SHP77 treated with DMSO at 0.1 percent for 48 hours (cell line): ENCODE measurements at places on chromosomes 1 and 21.

- DNase-seq = no peak
Measured at GRCh38 chr1:198788561-198789064, 149.8 kb downstream of the PTPRC start.

GRCh38 chr1:114334297-114334696 is 176.7 kb downstream of the TRIM33 start:
- DNase-seq = no peak

GRCh38 chr1:81808760-81809159 is 8.0 kb downstream of the ADGRL2 start:
- DNase-seq = no peak

DNA sequence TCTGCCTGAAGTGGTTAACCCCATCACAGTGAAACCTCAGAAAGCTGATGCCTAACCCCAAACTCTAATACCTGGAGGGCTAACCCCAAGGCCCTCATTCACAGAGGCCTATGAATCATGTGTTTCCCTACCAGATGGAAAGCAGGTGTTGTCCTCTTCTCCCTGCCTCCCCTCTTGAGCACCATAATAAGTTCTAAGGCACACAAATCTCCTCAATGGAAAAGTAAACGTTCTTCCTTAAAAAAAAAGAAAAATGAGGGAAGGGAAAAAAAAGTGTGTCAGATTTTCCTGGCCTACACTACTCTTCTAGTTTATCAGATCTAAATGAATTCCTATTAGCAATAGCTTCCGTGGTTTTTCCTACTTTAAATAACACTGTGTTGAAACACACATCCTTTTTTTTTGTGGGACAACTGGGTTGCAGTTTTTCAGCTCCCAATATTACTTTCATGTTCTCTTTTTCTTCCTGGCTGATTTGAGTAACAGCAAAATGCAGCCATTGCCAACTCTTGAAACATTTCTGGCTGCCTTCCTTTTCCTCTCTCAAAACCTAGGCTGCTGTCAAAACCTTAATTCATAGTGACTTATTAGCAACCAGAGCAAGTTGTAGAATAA is 43.2 kb downstream of the SLC44A3 start:
- DNase-seq = no peak

GRCh38 chr1:201294876-201295275 is 11.6 kb downstream of the PKP1 start:
- DNase-seq = no peak

DNA sequence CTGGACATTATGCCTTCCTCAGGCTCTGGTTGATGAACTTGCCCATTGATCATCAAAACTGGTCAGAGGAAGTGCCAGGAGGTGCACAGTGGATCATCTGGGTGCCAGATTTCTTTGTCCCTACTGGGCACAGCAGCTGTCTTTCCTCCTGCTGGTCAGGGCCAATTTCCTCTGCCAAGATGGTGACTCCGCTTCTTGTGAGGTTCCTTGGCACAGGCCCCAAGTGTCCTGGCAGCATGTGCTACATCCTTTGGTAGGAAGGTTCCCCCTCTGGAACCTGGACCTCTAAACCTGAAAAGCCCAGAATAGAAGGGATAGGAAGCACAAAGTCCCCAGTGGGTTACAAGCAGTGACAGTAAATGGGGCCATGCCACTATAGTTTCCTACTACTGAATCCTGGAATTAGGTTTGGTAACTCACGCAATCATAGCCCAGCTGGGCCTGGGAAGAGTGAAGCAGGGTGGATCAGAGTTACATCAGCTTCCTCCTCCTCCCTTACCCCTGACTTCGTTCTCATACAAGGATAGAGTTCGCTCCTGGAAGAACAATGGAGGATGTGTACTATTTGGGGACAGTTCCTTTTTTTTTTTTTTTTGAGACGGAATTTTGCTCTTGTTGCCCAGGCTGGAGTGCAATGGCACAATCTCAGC is 147.1 kb downstream of the CNIH3 start:
- no peak for DNase-seq

DNA sequence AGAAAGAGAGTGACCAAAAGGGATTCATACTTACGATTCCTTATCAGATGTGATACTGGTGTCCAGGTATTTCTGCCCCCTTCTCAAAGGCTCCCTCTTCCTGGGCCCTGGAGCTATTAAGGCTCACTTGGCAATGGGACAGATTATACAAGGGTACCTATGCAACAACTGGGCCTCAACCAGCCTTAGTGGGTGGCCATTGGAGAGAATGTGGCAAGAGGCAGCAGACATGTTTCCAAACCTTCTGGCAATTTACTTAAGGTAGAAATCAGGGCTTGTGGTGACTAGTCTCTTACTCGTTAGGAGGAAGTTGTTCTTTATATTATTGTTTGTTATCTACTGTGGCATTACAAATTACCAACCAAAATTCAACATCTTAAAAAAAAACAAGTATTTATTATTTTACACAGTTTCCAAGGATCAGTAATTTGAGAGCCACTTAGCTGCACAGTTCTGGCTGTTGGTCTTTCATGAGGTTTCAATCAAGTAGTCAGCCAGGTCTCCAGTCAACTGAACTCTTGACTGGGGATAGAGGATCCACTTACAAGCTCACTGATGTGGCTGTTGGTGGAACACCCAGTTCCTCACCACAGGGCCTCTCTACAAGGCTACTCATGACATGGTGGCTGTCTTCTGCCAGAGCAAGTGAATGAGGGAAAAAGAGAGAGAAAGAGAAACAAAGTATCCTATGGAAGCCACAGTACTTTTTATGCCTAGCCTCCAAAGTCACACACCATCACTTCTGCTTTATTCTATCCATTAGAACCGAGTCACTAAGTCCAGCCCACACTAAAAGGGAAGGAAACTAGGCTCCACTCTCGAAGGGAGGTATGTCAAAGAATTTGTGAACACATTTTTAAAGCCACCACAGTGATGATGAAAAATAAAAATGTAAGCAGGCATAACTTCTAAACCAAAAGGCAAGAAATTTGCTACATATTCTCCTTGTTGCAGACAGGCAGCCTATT is 10.7 kb downstream of the ZNF648 start:
- no peak for DNase-seq

DNA sequence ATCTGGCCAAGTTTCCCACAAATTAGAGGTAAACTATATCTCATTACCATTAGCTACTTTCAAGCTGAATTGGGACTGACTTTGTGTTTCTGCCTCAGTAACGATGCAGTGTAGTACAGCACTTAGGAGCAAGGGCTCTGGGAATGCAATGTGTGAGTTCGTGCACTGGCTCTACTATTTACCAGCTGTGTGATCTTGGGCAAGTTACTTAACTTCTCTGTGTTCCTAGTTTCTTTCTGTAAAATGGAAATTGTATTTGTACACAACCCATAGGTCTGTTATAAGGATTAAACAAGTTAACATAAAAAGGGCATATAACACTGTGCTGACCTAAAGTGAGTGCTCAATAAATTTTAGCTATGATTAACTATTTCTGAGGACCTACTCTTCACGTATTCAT is 65.0 kb upstream of the CSF1 start:
- no peak for DNase-seq

GRCh38 chr1:183281553-183282091 is 95.6 kb downstream of the LAMC2 start:
- peak; percentile 50 for DNase-seq

- DNase-seq = no peak
Measured at GRCh38 chr21:36773117-36773516, 74.2 kb downstream of the SIM2 start.

DNA sequence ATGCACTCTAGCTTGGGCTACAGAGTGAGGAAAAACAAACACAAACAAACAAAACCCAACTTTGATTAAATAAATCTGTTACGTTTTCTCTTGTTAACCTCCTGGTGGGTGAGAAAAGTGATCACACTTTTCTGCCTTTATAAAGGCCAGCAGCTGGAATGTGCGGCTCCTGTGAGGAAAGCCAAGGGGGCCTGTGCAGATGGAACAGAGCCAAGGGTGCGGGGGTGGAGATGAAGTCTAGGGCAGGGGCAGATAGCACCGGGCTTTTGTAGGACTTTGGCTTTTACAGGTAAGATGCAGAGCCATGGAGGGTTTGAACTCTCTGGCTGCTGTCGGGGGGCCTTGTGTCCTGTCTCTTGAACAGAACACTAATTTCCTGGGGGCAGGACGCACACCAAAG is 40.7 kb upstream of the GPR37L1 start:
- no peak for DNase-seq

DNA sequence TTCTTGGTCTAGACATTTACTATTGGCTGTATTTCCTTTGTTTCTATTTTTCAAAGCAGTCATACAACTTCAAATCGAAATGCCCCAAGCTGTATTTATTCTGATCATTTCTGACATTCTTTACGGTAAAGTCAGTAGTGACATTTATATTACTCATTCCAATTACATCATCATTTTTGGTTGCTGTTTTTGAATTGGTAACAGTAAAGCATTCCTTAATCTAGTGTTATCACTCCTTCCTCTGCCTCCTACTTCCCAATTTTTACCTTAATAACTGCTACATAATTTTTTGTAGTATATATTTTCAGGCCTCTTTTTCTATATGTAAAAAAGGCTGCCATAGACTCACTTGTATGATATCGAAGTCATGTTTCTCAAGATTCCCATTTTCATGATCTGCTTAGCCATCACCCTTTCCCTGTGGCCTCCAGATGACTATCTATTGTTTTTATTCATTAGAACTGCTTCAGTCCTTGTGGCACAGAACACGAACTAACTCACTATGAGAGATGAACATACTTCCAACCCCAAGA is 167.2 kb downstream of the RUNX1 start:
- DNase-seq = no peak

GRCh38 chr1:91872559-91873081 is 13.3 kb downstream of the TGFBR3 start:
- no peak for DNase-seq

DNA sequence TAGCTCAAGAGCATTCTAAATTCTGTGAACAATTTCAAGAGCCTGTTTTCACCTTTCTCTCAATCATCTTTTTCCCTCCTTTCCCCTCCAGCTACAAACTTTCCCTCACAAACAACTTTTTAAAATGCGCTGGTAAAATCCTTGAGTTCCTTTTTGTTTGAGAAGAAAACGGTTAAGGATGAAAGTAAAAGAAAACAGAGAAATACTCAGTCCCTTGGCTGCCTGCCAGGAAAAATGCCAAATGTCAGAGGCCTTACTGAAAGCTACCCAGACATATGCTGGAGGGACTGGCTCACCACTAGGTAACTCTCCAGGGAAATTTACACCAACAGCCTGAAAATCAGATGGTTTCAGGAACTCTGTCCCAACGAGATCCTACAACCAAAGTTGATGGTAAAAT is 11.0 kb upstream of the SERBP1 start:
- peak; percentile 23 for DNase-seq

DNA sequence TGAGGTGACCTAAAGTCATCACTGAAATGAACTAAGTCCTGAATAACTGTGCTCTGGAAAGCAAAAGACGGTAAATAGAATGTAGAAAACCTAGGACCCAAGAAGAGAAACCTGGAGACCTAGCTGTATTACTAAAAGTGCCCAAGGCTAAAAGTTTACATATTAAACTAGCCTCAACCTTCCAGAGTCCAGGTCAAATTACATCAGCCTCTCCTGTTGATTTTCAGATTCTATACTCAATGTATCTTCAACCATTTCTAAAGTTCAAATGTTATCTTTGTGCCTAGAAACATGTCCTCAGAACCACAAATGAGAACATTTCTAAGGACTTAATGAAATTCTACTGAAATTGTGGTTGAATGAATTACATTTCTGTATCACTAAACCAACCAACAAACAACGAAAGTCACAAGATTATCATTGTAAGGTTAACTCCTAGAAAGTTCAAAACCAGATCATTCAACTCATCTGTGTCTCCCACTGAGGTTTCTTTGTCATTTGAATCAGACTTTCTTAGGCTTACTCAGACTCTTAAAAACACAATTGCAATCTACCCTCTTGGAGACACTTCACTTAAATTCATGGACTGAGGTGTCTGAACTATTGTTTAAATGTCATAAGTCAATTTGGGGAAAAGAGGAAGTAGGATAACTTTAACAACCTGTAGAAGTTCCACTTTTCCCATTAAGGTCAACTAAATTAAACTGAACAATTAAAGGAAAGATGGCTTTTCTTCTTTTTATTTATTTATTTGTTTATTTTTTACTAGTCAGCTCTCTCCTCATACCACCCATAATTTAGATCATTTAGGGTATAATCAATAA is 207.7 kb downstream of the BARHL2 start:
- no peak for DNase-seq

GRCh38 chr1:10068605-10069294 is 36.0 kb downstream of the UBE4B start:
- DNase-seq = no peak

DNA sequence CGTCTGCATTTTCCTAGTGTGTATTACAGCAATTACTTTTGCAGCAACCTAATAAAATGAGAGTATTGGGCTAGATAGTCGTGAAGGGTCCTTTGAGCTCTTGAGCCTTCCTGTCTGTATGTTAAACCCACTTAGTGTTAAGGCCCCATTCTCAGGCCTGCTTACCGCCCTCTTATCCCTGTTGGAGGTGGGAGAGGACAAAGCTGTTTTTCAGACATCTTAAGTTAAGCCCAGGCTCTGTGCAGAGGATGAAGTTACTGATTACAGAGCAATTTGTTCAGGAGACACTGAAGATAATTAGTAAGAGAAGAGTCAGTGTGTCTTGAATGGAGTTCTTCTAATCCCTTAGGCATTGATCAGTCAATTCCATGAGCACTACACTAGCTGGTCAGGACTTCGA is 114.6 kb downstream of the UCK2 start:
- no peak for DNase-seq

DNA sequence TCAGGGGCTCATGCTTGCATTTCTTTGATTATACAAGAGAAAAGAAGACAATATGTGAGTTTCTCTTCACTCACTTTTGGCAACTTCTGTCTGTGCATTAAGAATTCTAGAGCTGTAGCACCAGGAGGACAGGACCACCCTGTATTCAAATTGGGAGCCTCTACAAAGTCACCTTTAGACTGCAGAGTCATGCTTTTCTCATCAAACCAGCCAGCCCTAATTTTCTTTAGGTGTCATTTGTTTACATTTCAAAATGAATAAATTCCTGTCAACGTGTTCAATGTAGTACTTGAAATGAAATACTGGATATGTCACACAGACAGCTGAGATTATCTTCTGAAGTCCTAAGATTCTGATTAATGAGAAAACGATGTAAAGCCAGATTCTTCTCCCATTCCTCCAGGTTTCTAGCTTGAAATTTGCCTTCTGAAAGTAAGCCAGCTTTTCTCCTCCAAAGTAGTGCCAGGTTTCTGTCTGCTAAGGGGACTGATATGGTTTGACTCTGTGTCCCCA is 177.2 kb downstream of the GRIK1 start:
- no peak for DNase-seq

GRCh38 chr1:18926315-18927081 is 24.1 kb upstream of the ALDH4A1 start:
- DNase-seq = no peak

GRCh38 chr1:62809788-62810187 is 25.9 kb downstream of the ATG4C start:
- DNase-seq = no peak
